ENCODE measurements at places on chromosomes 13 and 19. TPM values are rescaled to one million over a fixed set of nuclear protein-coding genes. Genes with fewer than 3 reads are reported as not detected.

RSPH6A gene
- not detected for total RNA-seq

MCOLN1 gene
- total RNA-seq = 3.2 TPM

CLEC4G gene
- total RNA-seq = not detected

B3GNT8 gene
- total RNA-seq = not detected

CD79A gene
- total RNA-seq = not detected

DNA sequence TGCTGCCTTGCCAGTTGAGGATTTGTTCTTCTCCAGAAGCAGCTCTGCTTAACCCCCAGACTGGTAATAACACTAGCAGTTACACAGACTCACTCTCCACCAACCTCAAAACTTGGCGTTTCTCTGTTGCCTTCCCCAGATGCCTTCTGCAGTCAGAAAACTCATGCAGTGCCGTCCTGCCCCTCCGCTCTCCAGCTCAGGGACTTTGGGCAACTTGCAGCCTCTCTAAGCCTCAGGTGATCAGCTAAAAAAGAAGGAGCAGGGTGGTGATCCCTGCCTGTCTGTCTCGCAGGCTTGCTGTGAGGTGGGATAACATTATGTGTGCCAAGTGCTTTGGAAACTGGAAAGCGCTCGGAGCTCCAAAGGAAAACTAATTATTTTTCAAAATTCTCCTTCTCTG is 391.6 kb downstream of the HS6ST3 start:
- DNase-seq = no peak

GRCh38 chr19:954672-955494 is 29.0 kb downstream of the ARID3A start:
- no peak for DNase-seq

DNA sequence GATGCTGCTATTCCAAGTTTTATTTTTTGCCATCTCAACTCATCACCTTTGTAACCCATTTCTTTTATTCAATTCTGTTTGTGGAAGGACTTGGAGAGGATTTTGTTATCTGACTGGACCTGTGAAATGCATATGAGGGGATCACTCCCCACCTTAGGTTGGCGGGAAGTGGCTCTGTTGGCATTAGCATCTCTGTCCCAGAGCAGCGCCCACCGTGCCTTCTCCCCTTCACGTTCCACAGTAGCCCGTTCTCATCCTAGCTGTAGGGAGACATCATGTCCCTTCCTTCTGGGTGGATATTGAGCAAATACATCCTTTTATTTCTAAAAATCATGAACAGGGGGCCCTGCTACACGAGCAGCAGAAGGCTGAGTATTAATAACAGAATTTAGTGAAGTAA is 330.4 kb downstream of the RFC3 start:
- DNase-seq = no peak

GRCh38 chr13:78625384-78625783 is 22.0 kb upstream of the POU4F1 start:
- DNase-seq = no peak

GRCh38 chr13:76131551-76131950 is 495.4 kb downstream of the LMO7 start:
- no peak for DNase-seq

- peak; percentile 17 for DNase-seq
Observed at GRCh38 chr19:14048443-14049153, 13.3 kb downstream of the PALM3 start.

GRCh38 chr19:4066176-4066606 is 508 bp downstream of the ZBTB7A start:
- DNase-seq = no peak

GRCh38 chr13:109172136-109172535 is 542.7 kb downstream of the MYO16 start:
- DNase-seq = no peak

GRCh38 chr13:23622985-23623384 is 52.8 kb downstream of the TNFRSF19 start:
- DNase-seq = no peak

- no peak for DNase-seq
Observed at GRCh38 chr13:71338070-71338469, 528.9 kb downstream of the DACH1 start.
